ENCODE measurements at places on chromosomes 7 and 10. TPM values are rescaled to one million over a fixed set of nuclear protein-coding genes. Genes with fewer than 3 reads are reported as not detected.

The GJD4 gene
- total RNA-seq = not detected

The SH2D4B gene
- total RNA-seq = under 0.01 TPM

The TMEM196 gene
- not detected for total RNA-seq

The NUP205 gene
- 45.0 TPM for total RNA-seq

DNA sequence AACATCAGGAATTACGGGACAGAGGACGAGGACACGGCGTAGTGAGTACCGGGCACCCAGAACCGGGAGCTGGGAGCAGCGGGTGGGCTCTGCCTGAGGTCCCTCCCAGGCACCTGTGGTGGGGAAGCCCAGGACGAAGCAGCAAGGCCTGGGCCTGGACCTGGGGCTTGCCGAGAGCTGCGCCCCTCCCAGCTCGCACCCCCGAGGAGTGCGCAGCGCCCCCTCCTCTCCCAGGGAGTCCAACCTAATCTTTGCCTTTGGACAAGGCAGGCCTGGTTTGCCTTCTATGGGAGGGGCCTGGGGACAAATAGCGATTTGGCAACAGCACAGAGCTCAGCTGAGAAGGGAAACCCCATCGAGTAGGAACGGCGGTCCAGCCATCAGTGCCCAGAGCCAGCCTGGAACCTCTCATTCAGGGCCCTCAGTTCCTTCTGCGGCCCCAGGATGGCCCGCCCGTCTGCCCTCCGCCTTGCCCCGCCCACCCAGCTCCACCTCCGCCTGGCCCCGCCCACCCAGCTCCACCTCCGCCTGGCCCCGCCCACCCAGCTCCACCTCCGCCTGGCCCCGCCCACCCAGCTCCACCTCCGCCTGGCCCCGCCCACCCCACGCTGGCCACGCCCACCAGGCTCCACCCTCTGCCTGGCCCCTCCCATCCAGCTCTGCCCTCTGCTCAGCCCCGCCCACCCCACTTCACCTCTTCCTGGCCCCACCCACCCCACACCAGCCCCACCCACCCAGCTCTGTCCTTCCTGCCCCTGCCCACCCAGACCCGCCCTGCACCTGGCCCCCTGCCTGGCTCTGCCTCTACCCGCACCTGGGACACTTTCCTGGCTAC, 32.5 kb upstream of the KNDC1 start:
- no peak for DNase-seq

- DNase-seq = no peak
These were observed 51.4 kb downstream of the PCGF5 start for GRCh38 chr10:91271886-91272285.

Measured in bronchial epithelial cell (primary cell).